Neural crest cell (in vitro differentiated cells): ENCODE measurements at places on chromosomes 2 and 18.
A peak's percentile ranks its signal among the peaks of the same experiment; 100 is the strongest.

DNA sequence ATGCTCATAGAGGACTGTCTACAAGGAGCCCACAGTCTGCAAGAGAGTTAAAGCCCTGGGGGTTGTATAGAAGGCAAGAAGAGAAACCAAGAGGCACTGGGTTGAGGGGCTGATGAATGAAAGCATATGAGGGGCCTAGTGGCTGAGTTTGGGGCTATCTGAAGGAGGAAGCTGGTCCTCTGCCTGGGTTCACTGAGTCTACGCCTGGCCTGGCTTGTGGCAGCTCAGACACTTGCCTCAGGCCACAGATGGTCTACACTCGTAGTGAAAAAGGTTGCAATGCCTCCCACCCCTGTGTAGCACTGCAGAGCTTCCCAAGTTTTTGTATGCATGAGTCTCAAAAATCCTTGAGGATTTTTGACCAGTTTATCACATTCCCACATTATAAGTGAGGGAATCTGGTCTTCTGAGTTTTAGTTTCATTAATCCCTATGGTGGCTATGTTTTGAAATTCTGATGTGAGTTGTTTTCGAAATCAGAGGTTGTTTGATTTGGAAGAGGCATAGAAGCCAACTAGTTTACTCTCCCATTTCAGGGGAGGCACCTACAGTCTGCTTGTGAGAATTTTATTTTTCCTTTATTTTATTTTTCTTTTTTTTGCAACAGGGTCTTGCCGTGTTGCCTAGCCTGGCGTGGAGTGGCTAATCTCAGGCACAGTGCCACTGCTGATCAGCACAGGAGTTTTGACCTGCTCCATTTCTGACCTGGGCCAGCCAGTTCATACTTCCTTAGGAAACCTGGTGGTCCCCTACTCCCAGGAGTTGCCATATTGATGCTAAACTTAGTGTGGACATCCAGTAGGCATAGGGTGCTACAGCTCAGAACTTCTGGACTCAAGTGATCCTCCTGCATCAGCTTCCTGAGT is 10.0 kb downstream of the MYCN start:
- peaks cover 2% of the 10 kb centered on the region for H3K27me3 ChIP-seq
- no peak overlapping the region for H3K27ac ChIP-seq
- peaks cover 26% of the 10 kb centered on the region for H3K36me3 ChIP-seq
- H3K4me1 ChIP-seq: peaks cover 54% of the 10 kb centered on the region
- peak overlapping the region; percentile 6 for H3K4me3 ChIP-seq

DNA sequence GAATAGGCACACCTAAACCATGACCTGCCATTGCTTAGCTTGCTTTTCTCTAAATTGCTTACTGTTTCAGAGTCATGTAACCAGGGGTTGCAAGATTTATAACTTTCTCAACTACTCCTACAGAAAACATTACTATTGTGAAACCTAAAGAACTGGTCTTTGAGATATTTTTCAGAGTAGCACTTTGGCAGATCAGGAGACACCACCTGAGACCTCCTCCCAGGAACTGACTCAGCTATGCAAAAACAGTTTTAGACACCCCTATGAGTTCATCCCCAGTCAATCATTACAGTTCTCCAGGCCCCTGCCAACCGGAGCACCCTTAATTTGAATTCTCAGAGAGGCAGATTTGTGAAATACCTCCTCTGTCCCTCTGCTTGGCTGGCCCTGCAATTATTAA is 80.3 kb downstream of the MBOAT2 start:
- no peak for DNase-seq
- peaks cover 58% of the 10 kb centered on the region for H3K4me1 ChIP-seq
- H3K4me3 ChIP-seq: no peak overlapping the region

GRCh38 chr2:96512341-96512740 is 7.2 kb upstream of the NEURL3 start:
- H3K27me3 ChIP-seq: peaks cover 6% of the 10 kb centered on the region
- H3K4me3 ChIP-seq: no peak overlapping the region
- H3K4me1 ChIP-seq: peaks cover 11% of the 10 kb centered on the region
- no peak overlapping the region for H3K27ac ChIP-seq
- peaks cover 3% of the 10 kb centered on the region for H3K36me3 ChIP-seq

DNA sequence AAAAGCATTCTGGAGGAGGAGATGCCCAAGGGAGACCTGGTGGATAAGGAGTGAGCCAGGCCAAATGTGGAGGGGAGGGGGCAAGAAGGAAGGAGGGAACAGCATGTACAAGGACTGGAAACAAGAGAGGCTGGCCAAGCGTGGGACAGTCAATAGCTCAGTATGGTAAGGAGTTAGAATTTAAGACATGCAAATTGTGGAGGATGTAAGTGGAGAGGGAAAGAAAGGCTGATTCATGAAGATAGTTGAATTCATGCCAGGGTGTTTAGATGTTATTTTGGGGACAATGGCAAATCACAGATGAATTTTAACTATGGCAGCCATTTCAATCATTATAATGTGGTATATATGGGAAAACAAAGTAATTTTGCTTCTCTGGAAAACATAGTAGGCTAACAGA is 462.3 kb downstream of the MEIS1 start:
- no peak overlapping the region for H3K4me3 ChIP-seq
- no peak overlapping the region for H3K27ac ChIP-seq
- no peaks in the 10 kb centered on the region for H3K36me3 ChIP-seq
- H3K4me1 ChIP-seq: no peaks in the 10 kb centered on the region
- no peak for DNase-seq

DNA sequence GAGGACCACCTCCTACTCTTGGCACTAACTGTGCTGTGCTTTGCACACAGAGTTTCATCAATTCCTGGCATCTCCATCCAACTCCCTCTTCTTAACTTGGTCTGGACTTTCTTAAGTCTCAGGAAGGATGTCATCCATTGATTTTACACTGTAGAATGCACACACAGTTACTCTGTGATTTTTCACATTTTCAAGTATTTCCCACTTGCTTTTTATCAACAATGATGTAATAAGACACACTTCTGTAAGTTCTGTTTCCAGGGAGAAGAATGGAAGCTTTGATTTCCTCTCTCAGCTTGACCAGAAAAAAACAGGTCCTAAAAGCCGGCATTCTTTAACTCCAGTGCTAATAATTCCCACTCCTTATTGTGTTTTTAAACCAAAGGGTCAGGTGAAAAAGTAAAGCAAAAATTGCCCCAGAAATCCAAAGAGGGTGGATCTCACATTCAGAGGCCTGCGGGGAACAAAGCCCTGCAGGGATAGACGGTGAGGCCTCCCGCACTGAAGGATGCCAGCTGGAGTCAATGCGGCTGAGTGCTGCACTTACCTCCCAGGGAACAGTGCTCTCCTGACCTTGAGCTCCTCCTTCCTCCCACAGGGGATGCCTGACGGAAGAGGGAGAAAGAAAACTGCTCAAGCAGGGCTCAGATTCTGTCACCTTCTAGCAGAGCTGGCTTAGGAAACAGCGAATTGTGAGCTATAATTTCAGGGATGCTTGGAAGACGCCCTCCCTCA is 83.1 kb downstream of the PDCL3 start:
- H3K4me3 ChIP-seq: no peak overlapping the region
- DNase-seq: no peak
- H3K27ac ChIP-seq: peak overlapping the region; percentile 57
- H3K36me3 ChIP-seq: peaks cover 5% of the 10 kb centered on the region
- H3K27me3 ChIP-seq: no peaks in the 10 kb centered on the region

GRCh38 chr2:171315781-171316180 is 118.0 kb downstream of the METTL8 start:
- DNase-seq: no peak
- H3K27me3 ChIP-seq: no peaks in the 10 kb centered on the region
- H3K4me1 ChIP-seq: peaks cover 24% of the 10 kb centered on the region
- H3K4me3 ChIP-seq: no peak overlapping the region

DNA sequence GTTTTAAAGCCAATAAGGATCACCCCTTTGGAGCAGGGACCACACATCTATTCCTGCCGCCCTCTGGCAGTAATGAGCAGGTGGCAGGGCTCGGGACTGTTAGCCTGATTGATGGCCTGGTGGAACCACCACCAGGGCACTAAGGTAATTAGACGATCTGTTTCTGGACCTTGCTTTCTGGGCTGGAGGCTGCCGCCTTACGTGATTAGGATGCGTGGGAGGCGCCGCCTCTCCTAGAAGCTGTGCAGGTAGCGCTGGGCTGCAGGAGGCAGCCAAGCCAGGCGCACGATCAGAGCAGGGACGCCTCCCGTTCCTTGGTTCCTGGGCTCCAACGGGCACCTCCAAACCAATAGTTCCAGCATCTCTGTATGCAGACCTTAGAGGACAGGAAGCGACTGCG is 242.6 kb upstream of the RAB12 start:
- peaks cover 44% of the 10 kb centered on the region for H3K27me3 ChIP-seq
- H3K4me1 ChIP-seq: no peaks in the 10 kb centered on the region
- H3K27ac ChIP-seq: no peak overlapping the region
- peaks cover 2% of the 10 kb centered on the region for H3K36me3 ChIP-seq
- H3K4me3 ChIP-seq: peak overlapping the region; percentile 22

DNA sequence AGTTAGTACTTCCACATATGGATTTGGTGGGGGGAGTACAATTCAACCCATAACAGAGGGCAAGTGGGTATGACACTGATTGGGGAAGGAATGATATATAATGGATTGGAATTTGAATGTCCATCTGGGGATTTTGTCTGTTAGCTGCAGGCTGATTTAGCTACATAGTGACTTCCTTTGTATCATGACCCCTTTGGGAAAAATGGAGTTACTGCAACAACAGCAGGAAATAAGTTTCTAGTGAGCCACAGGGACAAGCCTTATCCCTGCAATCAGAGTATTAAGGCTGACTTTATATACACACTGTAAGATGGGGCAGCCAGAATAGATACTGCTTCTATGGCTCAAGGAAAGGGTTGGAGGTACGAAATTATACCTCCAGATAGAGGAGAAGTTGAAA is 404.4 kb upstream of the MEIS1 start:
- no peak overlapping the region for H3K4me3 ChIP-seq
- no peak overlapping the region for H3K27ac ChIP-seq
- H3K36me3 ChIP-seq: no peaks in the 10 kb centered on the region
- peaks cover 5% of the 10 kb centered on the region for H3K4me1 ChIP-seq
- no peaks in the 10 kb centered on the region for H3K27me3 ChIP-seq
